ENCODE measurements at places on chromosomes 3 and 15.

DNA sequence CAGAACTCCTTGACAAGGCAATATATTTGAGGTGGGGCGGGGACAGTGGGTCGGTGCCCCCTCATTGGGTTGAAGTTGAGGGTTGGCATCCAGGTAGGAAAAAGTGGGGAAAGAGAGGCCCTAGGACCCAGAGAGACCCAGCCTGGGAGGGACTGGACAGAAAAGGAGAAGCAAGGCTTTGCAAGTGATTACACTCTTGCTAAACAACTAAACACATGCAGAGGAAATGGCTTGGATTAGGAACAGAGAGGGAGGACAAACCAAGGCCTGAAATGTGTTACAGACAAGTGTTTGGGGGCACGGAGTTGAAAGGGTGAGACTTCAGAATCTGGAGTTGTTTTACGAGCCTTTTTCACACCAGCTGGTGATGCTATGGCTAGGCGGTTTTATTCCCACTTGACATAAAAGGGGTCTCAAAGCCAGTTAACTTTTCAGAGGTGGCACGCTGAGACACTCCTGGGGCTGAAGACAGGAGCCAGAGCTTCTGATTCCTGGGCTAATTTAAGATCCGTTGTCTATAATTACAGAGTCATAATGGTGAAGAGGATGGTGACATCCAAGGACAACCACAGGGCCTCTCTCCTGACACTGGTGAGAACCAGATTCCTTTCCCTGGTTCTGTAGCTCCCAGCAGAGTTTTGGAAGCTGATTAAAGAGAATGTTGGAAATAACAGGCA, 7.7 kb upstream of the KCTD6 start:
- no peak for DNase-seq

DNA sequence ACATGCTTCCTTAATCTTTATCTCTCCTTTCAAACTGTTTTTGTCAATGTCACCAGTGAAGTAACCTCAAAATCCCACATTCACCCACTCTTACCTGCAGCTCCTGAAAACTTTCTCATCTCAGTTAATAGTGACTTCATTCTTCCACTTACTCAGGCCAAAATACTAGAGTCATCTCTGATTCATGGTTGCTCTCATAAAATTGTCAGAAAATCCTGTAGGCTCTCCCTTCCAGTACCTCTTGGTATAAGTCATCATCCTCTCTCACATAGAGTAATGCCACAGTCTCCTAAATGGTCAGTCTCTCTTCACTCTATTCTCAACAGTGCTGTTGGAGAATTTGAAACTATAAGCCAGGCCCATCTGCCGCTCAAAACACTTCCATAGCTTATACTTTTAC, 34.9 kb upstream of the POU1F1 start:
- no peak for DNase-seq

DNA sequence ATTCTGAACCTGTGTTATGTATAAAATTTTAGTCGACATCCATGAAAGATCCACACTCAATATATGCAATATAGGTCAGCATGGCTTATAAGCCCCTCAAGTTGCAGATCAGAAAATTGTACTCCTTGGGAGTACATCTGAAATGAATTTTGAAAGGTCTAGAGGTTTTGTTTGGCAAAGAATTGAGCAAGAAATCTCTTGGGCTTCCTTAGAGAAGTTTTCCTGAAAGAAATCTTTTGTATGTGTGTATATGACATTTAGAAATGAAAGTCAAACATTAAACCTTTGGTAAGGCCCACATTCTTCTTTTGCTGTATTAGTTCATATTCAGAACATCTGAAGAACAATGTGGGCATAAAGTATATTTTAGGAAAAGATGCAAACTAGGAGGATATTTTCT, 1006.6 kb downstream of the NAALADL2 start:
- DNase-seq: no peak

GRCh38 chr3:46997453-46998091, 18.1 kb downstream of the NBEAL2 start:
- no peak for DNase-seq

- peak; percentile 26 for DNase-seq
Observed at GRCh38 chr3:105822171-105823123, 46.4 kb downstream of the CBLB start.

- no peak for DNase-seq
Observed at GRCh38 chr3:149470381-149470780, 4.1 kb upstream of the TM4SF4 start.

DNA sequence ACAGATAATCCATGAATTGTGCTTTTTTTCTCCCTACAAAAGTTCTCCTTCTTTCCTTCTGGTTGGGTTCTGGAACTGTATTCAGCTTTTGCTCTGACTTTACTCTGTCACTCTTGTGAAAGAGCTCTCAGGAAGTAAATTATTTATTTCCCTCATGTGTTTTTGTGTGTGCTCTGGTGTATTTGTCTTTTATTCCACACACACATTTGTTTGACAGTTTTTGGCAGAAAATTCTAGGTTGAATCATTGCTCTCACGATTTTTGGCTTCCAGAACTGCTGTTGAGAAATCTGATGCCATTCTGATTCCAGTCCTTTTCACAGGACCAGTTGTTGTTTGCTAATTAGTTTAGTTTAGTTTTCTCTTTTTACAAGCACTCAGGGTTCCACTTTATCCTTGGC, 172.8 kb downstream of the PLCH1 start:
- no peak for DNase-seq

- no peak for DNase-seq
Observed at GRCh38 chr3:194223951-194224350, 88.0 kb downstream of the HES1 start.

- DNase-seq: peak; percentile 69
Observed at GRCh38 chr3:191296041-191296541, 33.1 kb upstream of the CCDC50 start.

GRCh38 chr15:70722266-70723121, 40.9 kb downstream of the UACA start:
- no peak for DNase-seq

GRCh38 chr3:41684797-41685735, 276.8 kb downstream of the ULK4 start:
- no peak for DNase-seq

DNA sequence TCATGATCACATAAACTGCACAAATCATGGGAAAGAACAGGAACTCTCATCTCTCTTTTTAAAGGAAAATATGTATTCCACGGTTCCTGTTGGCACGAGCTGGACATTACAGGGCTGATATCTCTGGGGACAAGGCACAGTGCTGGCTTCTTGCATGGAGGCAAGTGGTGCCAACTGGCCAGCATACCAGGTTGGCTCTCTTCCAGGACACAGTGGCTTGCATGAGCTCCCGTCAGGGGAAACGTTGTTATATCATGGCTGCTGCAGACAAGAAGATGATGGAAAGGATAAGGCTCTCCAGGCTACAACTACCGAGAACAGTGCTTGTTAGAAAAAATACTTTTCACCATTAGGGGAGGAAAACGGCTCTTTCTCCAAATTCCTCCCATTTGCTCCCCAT, 283.9 kb downstream of the RORA start:
- DNase-seq: no peak

- no peak for DNase-seq
Observed at GRCh38 chr3:184183679-184184078, 2.3 kb upstream of the ABCF3 start.

DNA sequence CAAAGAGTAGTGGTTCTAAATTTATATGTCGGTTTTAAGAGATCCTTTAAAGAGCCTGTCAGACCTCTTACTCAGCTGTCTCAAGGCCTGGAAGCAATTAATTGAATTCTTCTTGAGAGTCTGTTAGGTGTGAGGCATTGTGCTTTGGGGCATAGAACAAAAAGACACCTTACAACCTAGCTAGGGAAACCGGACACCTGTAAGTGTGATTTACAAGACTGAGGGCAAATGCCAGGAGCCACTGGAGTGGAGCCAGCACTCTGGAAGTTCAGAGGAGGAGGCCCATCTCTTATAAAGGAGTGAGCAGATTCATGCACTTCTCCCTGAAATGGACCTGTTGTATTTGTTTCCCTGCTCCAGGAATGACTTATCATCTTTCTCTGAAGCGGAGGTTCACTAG, 97.7 kb upstream of the NUDT16 start:
- DNase-seq: no peak

DNA sequence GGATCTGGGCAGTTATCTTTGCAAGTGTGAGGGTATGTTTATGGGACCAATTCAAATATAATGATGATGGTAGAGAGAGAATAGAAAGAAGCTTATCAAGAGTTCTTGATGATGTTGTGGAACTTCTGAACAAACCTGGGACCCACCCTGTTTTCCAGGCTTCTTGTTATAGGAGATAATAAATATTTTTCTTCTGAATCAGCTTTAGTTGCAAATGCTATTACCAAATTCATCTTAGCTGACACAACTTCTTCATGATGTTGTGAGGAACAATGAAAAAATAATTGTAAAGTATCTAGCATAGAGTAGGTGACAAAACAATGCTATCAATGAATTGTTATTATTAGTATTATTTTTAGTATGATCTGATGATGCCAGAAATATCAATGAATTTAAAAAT, 43.5 kb upstream of the PTX3 start:
- DNase-seq: no peak

DNA sequence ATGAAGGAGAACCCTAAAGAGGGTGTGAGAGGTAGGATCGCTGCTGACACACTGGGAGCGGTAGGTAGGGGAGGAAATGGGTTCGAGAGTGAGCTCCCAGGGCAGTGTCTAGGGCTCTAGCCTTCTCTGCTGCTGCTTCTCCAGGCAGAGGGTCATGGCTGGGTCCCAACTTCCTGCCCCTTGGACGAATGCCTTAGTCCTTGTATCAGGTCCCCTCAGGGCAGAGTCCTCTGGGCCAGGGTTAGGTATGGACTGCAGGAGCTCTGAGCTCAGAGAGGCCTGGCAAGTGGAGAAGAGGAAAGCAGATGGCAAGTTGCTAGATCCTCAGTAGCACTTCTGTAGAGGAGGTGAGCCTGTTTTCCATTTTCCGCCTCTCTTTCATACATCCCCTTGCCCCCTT, 2.9 kb downstream of the CORO2B start:
- no peak for DNase-seq

DNA sequence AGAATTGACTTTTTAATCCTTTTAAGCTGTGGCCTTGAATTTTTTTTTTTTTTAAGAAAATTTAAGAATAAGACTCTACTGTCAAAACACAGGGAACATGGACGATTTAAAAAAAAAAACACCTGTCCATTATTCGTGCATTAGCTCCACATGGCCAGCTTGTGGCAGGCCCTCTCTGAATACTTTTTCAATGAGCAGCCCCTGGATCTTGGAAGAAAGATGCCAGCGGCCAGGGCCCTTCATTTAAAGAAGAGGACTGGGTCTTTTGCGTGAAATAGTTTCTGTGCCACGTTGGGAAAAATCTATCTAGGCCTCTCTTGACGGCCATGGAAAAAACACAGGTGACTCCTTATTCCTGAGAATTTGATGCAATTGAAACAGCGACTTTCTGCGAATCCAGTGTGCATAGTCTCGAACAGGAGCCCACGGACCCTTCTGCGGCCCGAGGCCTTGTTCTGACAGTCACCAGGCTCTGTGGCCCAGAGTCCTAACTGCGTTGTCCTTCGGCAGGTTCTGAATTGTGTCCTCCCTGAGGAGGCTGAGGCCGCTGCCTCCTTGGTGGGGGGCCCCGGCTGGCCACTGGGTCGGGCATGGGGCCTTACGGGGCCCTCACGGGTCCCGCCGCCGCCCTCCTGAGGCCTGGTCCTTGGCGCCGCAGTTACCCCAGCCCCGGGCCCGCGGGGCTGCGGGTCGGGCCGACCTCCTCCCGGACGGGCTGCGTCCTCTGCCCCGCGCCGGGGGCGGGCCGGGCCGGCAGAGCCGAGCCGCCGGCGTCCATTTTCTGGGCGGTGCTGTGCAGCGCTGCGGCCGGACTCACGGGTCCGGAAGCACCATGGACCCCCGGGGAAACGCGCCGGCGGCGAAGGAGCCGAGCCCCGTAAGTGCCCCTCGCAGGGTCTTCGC, 33.5 kb downstream of the ZBTB38 start:
- no peak for DNase-seq

DNA sequence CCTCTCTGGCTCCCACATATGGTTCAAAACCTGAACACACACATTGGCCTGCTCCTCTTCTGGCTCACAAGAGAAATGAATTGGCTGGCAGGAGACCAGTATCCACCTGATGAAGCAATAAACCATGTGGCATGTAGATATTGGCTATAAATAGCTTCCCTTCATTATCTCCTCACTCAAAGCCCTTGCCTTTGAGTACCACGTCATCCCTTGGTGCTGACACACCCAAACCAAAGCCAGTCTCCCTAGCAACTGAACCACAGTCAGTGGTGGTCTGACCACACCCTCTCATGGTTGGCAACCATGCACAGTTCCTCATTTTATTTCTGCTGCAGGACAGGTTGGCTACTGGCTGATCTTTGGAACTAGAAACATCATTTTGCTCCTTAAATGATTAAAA, 98.8 kb downstream of the ZNF621 start:
- no peak for DNase-seq

DNA sequence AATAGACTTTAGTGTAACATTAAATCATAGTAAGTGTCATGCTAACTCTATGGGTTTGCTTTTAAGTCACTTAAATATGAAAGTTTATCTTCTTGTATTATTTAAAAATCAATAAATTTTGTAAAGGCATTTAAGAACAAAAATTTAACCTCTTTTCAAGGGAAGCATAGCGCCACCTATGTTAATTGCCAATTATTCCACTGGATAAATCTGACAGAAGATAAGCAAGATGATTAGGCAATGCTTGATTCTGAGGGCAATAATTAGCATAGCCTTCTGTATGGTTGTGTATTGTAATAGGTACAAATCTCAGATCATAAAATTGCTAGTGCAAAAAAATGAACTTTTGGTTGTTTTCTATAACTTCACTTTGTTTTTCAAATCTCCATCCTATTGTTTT, 560.1 kb downstream of the GRM7 start:
- DNase-seq: no peak

- no peak for DNase-seq
Observed at GRCh38 chr3:52682016-52682415, 3.7 kb downstream of the PBRM1 start.

GRCh38 chr15:54840621-54841398, 355.9 kb downstream of the RSL24D1 start:
- DNase-seq: no peak

- DNase-seq: no peak
Observed at GRCh38 chr15:84944861-84945260, 36.8 kb upstream of the PDE8A start.

DNA sequence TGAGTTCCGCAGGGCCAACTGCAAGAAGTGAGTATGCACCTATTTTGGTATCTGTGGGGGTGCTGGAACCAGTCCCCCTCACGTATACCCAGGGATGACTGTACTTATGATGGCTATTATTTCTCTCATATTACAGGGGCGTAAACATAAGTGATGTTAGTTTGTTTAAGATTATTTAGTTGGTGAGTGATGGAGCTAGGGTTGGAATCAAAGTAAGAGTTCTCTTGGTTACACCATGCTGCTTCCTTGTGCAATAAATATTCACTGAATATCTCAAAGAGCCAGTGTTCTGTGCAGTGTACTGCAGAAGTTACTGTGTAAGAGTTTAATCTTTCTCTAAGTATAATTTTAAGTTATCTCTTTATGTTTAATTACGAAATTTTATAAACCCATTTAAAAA, 12.8 kb upstream of the UTS2B start:
- no peak for DNase-seq
